ENCODE measurements at places on chromosomes 7 and 10. TPM values are rescaled to one million over a fixed set of nuclear protein-coding genes. Genes with fewer than 3 reads are reported as not detected.
A peak's percentile ranks its signal among the peaks of the same experiment; 100 is the strongest.

GRCh38 chr7:115682507-115682906 lies 348.1 kb downstream of the TFEC start:
- no peak for DNase-seq

GRCh38 chr10:90975096-90975495 lies 54.2 kb upstream of the ANKRD1 start:
- DNase-seq = no peak

GRCh38 chr7:151298765-151299164 lies 42.8 kb upstream of the NUB1 start:
- DNase-seq = no peak

- peak; percentile 59 for DNase-seq
Observed at GRCh38 chr10:99849536-99849935, 67.1 kb downstream of the ABCC2 start.

DNA sequence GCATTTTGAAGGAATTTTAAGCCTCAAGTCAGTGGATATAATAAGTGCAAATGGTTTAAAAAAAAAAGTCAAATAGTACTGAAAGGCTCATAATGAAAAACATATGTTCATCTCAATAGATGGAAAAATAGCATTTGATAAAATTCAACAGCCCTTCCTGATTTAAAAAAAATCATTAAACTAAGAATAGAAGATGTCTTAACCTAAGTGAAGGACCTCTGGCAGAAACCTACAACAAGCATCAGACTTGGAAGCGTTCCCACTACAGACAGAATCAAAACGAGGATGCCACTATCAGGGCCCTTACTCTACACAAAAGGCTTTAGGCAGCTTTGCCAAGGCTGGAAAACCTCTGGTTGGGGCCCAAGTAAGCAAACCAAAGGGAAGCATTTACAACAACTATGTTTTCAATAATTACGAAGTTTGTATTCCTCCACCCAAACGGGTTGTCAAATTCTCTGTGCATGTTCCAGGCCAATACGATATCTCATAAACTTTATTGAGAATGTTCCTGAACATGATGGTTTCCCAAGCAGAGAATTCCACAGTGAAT lies 45.1 kb downstream of the CYTH3 start:
- no peak for DNase-seq

- no peak for DNase-seq
Observed at GRCh38 chr7:132023466-132023865, 467.0 kb upstream of the PODXL start.

DNA sequence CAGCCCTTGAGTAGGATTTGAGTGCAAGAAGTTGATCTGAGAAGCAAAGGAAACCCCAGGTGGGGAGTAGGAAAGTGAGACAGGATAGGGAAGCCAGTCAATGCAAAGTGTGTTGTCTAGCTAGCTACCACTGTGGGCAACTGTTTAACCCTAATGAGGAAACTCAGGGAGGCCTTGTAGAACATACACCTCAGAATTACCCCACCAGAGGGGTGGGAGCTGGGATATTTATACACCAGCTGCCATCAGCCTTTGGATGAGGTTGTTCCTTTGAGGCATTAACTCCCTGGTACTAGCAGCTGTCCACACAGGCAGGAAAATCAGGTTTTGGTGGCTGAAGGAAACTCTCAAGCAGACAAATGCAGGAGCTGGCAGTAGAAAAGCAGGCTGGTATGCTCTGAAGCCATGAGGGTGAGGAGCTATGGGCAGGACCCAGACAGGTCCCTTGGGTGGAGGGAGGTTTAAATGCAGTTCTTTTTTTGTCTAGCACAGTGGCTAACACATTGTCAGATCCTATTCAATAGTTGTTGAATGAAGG lies 60.1 kb upstream of the ARID5B start:
- no peak for DNase-seq

GRCh38 chr7:138890499-138891445 lies 90.4 kb downstream of the KIAA1549 start:
- DNase-seq = no peak

DNA sequence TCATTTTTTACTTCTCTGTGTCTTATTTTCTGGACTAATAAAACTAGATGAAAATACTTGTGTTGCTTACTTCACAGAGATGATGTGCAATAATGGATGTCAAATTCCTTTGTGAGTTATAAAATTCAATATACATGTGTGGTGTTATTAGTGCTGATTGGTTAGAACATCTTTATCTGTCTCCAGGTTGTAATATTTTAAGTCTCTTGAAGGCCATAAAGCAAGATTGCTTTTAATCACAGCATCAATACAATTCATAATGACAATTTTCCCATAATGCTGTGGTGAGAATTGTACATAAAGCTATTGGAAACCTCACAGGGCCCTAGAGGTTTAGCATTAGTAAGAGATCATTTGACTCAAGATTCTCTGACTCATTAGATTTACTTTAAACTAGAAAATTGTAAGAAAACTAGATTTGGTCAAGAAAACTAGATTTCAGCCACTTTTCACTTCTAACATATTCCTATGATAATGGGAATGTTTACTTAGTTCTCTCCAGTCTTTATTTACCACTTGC lies 963.7 kb downstream of the REEP3 start:
- no peak for DNase-seq

GRCh38 chr10:19704544-19704943 lies 111.7 kb upstream of the PLXDC2 start:
- no peak for DNase-seq

Gene HTR5A
- total RNA-seq = not detected

Gene WNT8B
- 1.9 TPM for total RNA-seq

Gene UCN3
- total RNA-seq = not detected
